Skin of body (tissue), 3 donors: ENCODE measurements at places on chromosomes 6 and 20.
A peak's percentile ranks its signal among the peaks of the same experiment; 100 is the strongest.

DNA sequence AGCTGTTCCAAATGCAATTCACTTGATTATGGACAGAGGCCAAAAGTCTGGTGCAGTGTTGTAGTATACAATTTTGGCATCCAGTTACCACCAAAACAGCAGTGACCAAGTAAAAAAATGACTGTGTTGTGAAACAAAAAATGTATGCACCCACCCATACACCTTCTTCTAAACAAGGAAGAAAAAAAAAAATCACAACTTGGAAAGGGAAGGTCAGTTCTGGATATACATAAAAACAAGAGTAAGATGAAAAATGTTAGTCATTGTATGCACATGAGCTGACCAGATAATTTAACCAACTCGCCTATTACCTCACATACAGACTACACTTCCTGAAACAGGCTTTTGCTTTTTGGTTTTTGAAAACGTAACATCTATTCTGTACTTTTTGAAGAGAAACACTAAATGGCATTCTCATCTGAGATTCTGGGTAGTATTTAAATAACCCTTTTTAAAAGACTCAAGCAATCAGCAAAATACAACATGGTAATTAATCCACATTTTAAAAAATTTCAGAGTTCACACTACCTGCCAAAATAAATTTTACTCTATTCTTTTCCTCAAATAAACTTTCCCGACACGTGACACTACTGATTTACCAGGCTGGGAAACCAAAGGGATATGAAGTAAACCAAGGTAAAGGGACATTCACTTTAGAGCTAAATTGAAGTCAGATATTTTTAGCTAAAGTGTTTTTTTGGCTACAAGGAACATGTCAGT, 141.6 kb upstream of the SHLD1 start:
- DNase-seq, result no peak

GRCh38 chr20:42435230-42435629, 754.5 kb downstream of the PTPRT start:
- DNase-seq, result no peak

- DNase-seq, result no peak
Measured at GRCh38 chr6:219641-220198, 72.6 kb upstream of the DUSP22 start.

- peak; percentile 71 for DNase-seq
Measured at GRCh38 chr20:33532753-33533459, 43.0 kb downstream of the CBFA2T2 start.

GRCh38 chr6:125872259-125872921, 81.6 kb downstream of the NCOA7 start:
- DNase-seq, result no peak

DNA sequence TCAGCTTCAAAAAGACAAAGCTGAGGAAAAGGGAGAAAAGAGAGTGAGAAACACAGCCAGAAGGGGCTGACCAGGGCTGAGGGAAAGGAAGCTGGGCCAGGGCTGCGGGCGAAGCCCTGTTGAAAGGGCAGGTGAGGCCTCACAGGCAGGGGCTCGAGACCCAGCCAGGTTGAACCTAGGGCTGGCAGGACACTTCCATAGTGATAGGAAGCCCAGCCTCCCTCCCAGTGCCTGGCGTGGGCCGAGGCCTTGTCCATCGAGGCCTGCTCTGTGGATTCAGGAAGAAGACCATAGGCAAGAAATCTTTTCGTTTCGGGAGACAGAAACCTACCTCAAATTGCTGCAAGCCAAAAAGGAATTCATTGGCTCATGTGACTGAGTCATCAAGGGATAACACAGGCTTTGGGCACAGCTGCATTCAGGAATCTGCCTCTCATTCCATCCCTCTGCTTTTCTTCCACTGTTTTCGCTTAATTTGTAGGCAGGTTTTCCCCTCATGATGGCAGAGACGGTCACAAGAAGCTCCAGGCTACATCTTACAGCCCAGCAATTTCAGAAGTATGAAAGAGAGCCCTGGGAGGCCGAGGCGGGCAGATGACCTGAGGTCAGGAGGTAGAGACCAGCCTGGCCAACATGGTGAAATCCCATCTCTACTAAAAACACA, 311.1 kb upstream of the SULF2 start:
- DNase-seq, result no peak

GRCh38 chr6:170259278-170259677, 31.6 kb downstream of the DLL1 start:
- DNase-seq, result no peak

- peak; percentile 14 for DNase-seq
Measured at GRCh38 chr6:24768361-24768760, 6.4 kb upstream of the GMNN start.

GRCh38 chr6:3715285-3715684, 36.2 kb downstream of the PXDC1 start:
- DNase-seq, result no peak

DNA sequence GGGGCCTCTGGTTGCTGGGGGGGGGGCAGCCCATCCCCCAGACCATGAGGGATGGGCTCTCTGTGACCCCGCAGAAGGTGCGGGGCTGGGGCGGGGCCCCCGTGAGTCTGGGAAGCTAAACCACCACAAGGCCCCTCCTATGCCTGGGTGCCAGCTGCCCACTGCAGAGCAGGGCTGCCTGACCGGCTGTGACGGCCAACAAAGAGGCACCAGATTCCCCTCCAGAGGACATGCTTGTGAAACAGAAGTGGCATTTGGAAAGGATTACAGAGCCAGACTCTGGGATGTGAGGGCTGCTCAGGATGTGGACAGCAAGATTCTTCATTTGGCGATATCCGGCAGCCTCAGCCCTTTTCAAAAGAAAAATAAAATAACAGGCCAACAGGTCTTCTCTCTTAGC, 16.5 kb upstream of the NTSR1 start:
- DNase-seq, result no peak

DNA sequence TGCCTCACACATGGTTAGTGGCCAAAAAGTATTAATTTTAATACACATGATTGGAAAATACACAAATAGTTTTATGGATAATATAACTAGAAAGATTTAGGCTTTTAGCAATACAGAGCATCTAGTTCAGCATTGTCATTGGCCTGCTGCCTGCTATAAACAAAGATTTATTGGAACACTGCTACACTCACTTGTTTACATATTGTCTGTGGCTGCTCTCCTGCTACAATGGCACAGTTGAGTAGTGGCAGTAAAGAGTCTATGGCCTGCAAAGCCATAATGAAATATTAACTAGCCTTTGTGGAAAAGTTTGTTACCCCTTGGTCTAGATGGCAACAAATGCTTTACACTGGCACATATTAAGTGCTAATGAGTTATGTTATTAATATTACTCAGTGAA, 37.8 kb downstream of the ZNF451 start:
- DNase-seq, result no peak

DNA sequence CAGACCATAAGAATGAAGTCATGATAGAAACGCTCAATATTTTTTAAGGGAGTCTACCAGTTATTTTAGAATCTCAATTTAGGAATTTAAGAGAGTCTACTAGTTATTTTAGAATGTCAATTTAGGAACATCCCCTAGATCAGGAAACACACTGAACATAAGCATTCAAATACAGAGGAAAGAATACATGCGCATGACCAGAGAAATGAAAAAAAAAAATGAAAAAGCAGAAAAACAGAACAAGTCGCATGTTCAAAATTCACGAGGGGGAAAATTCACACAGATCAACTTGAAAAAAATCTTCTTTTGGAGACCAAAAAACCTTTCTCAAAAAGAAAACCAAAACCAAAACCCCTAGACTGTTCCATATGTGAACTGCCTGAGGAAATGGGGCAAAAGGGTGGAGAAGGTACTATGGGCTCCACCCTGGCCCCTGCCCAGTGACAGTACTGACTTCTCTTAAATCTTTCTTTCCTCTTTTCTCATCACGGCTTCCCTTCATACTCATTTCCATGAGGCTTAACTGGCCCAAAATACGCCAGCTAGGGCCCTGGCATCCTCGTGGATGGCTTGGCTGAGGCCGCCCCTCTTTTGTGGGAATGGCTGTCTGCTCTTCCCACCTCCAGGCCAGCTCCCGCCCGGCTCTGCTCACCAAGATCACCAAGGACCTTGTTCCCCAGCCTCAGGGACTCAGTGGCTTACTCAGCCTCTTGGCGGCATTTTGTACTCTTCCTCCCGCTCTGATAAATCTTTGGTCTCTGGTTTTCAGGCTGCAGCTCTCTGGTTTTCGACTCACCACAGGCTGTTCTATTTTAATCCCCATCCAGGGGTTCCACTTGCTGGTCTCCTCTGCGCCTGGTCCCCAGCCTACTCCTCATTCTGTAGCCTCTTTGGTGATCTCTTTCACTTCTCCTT, 11.2 kb downstream of the ZBTB2 start:
- no peak for DNase-seq

GRCh38 chr6:110342759-110343158, 15.4 kb downstream of the METTL24 start:
- DNase-seq, result no peak

GRCh38 chr20:11204926-11205768, 531.3 kb upstream of the JAG1 start:
- DNase-seq, result peak; percentile 32

- no peak for DNase-seq
Measured at GRCh38 chr6:7684843-7685242, 41.1 kb upstream of the BMP6 start.

- DNase-seq, result no peak
Measured at GRCh38 chr6:3754776-3755175, 3.3 kb upstream of the PXDC1 start.

- peak; percentile 34 for DNase-seq
Measured at GRCh38 chr6:27495386-27496135, 22.7 kb upstream of the ZNF184 start.

- no peak for DNase-seq
Measured at GRCh38 chr20:63009988-63010769, 3.4 kb upstream of the BHLHE23 start.

DNA sequence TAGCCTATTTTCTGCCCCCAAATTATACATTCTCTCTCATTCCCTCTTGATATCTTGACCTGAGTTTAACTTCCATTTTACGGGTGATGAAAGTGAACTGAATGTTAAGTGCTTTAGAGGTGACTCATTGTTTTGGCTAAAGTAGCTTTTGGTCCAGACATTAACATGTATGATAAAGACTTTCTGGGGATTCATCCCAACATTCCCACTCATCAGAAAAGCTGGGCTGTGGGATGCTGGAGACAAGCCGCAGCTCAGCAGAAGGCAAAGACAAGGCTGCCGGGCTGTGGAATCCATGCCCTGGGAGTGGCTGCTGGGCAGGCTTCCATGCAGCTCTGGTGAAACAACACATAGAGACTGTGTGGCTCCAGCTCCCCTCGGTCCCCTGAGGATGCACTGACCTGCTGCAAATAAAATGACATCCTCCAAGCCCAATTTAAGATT, 89.9 kb upstream of the SYNDIG1 start:
- no peak for DNase-seq
